ENCODE measurements at places on chromosomes 5 and 9. TPM values are rescaled to one million over a fixed set of nuclear protein-coding genes. Genes with fewer than 3 reads are reported as not detected.

DNA sequence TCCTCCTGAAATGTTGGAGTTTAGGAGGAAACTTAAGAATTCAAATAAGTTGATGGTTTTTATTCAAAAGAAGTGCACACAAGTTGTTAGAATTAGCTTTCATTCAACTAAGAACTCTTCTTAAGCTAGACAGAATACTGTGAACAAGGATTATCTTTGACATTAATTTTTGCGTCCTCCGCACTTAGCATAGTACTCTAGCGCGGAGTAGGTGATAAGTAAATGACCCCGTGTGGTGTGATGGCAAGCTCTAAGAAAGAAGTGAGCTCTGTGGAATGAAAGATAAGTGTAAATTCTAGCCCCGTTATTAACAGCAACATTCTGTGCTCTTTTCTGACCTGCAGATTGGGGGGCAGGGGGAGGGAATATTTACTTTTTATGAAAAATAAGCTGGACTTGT is 1.0 kb downstream of the BRIX1 start:
- DNase-seq = no peak

- no peak for DNase-seq
These were observed 19.0 kb downstream of the NACC2 start for GRCh38 chr9:136075881-136076678.

- no peak for DNase-seq
These were observed 132.9 kb downstream of the SREK1 start for GRCh38 chr5:66276986-66277385.

GRCh38 chr9:125835655-125836054 is 88.5 kb downstream of the PBX3 start:
- no peak for DNase-seq

DNA sequence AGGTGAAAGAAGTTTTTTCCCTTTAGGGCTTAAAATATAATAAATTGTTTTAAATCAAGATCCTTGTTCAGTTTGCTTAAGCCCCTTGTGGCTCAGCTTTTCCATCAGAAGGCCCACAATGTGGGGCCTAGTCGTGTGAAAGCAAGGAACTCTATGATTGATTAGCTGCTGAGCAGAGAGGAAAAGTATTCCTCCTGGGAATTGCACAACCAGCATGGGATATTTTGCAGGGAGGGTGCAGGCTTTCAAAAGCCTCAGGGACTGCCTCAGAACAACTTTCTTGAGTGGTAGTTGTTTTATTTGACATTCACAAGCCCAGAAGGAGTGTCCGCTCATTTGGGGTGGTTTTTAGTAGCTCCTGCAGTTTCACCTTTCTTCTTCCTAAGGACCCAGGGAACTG is 19.8 kb downstream of the TTC23L start:
- DNase-seq = no peak

DNA sequence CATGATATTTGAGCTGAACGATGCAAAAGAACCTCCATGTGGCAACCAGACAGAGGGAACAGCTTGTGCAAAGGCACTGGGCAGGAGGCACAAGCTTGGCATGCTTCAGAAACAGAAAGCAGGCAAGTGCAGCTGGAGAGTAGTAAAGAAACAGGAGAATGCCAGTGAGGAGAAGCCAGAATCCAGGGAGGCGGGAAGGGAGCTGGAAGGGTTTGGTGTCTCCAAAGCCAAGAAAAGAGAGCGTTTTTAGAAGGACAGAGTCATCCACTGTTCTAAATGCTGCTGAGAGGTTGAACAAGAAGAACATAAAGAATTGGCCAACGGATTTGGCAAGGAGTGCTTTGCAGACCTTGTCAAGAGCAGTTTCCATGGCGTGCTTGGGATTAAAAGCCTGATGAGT is 124.7 kb downstream of the TLE1 start:
- DNase-seq = no peak

GRCh38 chr9:79670269-79670961 is 98.7 kb downstream of the TLE4 start:
- DNase-seq = no peak

Gene TPPP
- total RNA-seq = 5.2 TPM

Gene SLC23A1
- 0.78 TPM for total RNA-seq

Gene SLC36A3
- not detected for total RNA-seq

Gene SPINK6
- total RNA-seq = not detected

Data from body of pancreas (tissue), 4 donors.